ENCODE measurements at places on chromosomes 1 and 21.

- DNase-seq: no peak
Measured at GRCh38 chr1:81472387-81472786, 328.3 kb upstream of the ADGRL2 start.

DNA sequence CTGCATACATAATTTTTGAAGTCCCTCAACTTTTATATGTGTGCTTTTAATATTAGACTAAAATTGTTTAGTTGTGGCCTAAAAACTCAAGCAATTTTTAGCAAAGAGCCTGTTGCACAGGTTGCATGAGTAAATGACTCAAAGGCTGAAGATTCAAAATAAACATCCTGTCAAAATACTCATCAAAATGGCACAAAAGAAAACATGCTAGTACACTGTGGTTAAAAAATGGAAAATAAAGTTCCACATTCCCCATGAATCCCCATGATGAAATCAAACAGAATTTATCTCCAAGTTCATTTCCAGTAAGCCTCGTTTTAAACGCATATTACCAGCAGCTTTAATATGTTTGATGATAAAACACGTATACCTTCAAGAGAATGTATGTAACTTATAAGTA is 230.1 kb upstream of the MAP1LC3C start:
- no peak for DNase-seq

GRCh38 chr21:45531393-45532215 is 10.6 kb downstream of the SLC19A1 start:
- no peak for DNase-seq

DNA sequence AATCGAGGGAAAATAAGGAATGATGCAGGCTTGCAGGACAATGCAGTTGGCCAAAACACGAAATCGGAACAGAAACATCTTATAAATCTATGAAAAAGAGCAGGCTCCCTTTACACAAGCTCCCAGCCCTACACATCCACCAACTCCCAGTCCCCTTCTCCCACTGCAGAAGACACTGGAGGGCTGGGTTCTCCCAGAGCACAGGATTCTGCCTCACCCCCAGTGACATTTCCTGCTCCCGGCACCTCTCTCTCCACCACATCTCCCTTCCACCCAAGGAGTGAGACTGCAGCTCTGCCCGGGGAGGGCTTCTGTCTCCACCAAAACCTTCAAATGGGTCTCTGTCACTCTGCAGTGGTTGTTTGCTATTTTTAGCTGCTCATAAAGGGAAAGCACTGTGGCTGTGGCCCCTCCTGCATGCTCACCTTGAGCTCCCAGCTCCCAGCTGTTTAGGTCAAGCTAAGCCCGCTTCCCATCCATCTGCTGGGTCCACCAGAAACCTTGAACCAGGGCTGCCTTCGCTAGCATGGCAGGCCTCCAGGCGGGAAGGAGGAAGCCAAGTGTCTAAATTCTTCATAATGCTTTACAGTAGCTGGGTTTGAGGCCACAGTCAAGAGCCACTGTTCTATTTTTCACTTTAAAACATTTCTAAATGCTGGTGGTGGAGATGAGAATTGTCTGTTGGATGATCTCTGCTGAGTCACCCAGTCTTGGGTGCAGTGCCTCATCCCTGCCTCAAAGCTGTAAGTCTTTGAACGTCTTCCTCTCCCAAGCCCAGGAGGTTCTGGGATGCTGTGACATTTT is 3.3 kb upstream of the C2CD2 start:
- peak; percentile 37 for DNase-seq

DNA sequence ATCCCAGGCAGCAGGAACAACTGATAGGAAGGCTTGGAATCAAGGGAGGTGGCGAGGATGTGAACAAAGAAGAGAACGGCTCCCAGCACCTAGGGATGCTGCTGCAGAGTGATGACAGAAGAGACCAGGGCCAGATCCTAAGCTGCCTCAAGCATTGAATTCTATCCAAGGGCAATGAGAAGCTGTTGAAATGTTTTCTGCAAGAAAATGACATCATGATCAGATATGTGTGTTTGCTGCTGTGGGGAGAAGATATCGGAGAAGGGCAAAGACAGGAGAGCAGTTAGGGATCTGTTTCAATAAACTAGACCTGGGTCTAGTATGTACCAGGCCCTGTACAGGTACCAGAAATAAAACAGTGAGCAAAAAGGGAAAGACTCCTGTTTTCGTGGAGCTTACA is 194.7 kb upstream of the RAB4A start:
- no peak for DNase-seq

- DNase-seq: no peak
Measured at GRCh38 chr1:213274140-213274539, 223.1 kb downstream of the RPS6KC1 start.

GRCh38 chr1:145720556-145720877 is 1.2 kb downstream of the CD160 start:
- peak; percentile 55 for DNase-seq

DNA sequence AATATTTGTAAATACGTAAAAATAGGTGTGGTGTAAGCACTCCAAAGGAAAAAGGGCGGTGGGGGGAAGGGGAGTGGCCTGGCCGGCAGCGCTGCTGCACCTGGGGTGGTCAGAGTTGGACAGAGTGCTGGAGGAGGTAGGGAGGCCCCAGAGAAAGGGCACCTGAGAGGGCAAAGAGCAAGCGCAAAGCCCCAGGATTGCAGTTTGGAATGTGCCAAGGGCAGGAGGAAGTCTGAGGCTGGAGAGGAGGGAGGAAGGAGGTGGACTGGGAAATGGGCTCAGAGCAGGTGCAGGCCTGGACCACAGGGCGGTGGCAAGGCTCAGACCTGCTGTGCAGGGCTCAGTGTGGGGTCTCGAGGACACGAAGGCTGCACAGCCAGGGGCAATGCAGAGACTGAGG is 30.6 kb downstream of the LDLRAP1 start:
- DNase-seq: no peak

- no peak for DNase-seq
Measured at GRCh38 chr1:53431805-53432565, 27.2 kb upstream of the DMRTB1 start.

DNA sequence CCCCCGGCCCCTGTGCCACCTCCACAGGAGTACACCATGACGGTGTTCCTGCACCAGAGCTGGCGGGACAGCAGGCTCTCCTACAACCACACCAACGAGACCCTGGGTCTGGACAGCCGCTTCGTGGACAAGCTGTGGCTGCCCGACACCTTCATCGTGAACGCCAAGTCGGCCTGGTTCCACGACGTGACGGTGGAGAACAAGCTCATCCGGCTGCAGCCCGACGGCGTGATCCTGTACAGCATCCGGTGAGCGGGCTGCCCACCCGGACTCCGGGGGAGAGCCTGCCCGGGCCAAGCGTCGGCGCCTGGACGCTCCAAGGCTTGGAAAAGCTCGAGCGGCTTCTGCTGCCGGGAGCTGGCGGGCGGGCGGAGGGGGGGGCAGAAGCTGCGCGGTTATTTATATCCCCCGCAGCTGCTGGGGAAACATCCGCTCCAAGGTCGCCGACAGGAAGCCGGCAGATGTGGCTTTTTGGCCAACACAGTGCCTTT is 6.4 kb downstream of the GABRD start:
- DNase-seq: no peak

GRCh38 chr1:115492019-115492595 is 149.7 kb upstream of the VANGL1 start:
- no peak for DNase-seq

GRCh38 chr21:46078978-46079351 is 18.9 kb upstream of the COL6A2 start:
- DNase-seq: no peak

DNA sequence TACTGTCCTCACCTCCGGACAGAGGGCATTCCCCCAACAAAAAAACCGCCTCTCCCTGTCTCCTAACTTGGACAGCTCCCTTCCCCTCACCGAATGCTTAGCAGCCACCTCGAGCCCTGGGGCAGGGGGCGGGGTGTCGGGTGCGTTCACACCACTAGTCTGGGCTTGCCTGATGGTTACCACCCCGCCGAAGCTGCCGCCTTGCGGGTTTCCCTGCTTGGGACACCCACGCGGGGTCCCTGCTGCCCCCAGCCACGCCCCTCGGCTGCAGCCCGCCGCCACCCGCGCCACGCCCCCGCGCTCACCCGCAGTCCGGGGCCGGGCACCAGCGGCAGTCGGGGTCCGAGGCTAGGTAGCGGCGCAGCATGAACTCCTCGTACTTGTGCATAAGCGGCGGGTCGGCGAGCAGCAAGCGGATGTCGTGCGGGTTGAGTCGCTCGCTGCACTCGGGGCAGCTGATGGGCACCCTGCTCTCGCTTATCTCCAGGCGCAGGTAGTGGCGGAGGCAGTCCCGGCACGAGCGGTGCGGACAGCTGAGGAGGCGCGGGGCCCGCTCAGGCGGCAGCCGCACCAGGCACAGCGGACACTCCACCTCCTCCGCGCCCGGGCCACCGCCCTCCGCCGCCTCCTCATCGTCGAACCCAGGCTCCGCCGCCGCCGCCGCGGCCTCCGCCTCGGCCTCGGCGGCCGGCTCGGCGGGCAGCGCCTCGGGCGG is 706 bp downstream of the RNF19B start:
- no peak for DNase-seq

- no peak for DNase-seq
Measured at GRCh38 chr21:41289431-41289830, 27.2 kb upstream of the FAM3B start.

DNA sequence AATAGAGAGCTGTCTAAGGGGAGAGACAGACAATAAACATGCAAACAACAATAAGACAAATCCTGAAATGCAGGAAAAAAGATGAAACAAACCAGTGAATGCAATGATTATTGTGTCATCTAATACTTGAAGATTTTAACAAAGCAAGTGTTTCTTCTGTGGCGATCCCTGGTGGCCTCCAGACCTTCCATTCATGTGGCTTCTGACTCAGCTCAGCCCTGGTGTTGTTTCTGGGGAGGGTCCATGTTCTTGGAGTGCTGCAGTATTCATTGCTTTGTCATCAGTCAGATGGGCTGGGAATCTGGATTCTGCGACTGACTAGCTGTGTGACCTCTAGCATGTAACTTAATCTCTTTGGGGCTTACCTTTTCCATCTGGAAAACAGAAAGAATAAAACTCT is 1.5 kb upstream of the C2CD4D start:
- no peak for DNase-seq

DNA sequence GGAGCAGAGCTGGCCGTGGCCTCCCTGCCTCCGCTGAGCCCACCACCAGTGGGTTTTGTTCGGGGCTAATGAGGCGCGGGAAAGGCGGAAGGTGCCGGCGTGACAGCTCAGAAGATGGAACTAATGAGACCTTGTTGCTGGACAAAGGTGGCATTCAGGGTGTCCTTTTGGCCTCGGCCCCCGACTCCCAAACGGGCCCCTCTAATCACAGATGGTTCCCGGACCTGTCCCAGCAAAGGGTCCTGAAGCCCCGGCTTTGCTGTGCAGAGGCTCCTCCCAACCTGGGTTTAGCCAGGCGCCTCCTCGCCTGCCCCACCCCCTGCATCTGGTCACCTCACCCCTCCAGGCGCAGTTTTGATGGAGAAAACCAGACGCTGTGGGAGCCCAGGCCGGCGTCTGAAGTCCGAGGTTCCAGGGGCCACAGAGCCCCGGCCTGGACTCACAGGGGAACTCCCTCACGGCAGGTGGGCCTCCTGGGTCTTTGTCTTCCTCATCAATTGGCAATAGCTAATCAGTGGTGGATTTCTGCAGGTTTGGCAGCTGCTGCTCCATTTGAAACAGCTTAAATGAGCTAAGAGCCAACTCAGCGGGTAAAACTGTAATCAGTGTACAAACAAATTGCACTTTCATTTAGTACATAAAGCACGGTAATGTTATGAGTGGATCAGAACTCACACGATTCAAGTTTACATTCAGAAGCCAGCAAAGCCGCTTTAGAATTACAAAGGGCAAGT is 44.3 kb upstream of the ADARB1 start:
- no peak for DNase-seq

- DNase-seq: no peak
Measured at GRCh38 chr1:62439652-62440371, 3.0 kb downstream of the USP1 start.

DNA sequence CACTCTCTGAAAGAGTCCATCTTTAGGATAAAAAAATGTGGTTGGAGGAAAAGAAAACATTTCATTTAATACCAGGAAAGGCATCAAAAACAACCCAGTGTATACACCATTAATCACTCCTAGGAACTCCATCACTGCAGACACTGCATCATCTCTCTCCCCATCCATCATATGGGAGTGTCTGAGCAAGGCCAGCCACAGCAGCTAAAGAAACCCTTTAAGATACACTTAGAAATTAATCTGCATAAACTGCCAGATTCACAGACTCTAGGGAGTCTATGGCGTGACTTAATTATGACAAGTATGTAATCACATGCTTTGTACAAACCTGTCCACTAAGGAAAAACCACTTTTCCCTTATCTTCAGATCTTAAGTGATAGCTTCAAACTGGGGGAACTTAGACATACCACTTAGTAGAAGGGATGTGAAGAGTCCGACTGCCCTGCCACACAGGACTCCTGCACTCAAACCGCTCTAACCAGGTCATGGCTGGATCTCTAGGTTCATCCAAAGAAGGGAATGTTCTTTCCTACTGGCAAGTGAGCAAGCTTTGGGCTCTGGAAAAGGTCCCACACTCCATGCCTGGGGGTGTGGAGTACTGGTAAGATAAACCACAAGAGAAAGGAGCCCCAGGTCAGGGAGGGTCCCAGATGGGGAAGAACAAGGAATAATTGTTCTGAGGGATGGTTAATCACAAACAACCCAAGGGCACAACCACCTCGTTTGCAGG is 61.0 kb upstream of the C8B start:
- no peak for DNase-seq

GRCh38 chr1:145758116-145758515 is 38.8 kb downstream of the CD160 start:
- no peak for DNase-seq

DNA sequence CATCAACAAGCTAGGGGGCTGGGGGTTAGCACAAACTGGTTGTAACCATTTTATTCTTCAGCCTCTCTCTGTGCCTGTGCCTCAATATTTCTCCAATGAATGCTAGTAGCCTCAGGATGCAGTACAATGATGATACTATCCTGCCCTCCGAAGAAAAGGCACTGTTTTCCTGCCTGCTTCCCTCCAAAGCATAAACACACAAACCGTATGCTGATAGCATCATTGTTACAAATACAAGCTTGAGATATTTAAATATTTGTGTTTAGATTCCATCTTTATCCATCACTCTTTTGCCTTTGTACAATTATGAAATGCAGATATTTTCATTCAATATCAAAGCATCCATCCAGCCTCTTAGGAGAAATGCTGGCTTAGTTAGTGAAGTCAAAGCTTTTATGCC is 404.8 kb downstream of the DUSP10 start:
- no peak for DNase-seq

DNA sequence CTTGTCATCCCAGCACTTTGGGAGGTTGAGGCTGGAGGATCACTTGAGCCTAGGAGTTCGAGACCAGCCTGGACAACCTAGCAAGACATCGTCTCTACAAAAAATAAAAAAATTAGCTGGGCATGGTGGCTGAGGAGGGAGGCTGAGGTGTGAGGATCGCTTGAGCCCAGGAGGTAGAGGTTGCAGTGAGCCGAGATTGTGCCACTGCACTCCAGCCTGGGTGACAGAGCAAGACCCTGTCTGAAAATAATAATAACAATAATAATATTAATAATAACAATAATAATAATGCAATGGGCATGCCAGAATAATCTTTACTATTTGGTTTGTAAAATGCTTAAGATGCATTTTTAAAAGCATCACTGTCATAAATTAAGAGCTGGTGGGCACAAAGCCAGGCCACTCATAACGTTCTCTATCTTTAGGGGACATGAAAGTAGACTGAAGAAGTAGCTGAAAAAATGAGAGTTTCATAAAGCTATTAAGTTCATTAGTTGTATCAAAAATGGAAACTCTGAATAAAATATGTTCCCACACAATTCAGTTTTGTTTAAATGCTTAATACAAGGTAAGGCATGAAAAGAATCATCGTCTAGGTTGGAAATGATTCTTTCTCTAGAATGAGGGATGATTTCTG is 51.6 kb upstream of the ITPKB start:
- no peak for DNase-seq
